G401 (cell line): ENCODE measurements at places on chromosomes 6 and 20. TPM values are rescaled to one million over a fixed set of nuclear protein-coding genes. Genes with fewer than 3 reads are reported as not detected.

COL11A2 gene
- 7.0 and 10.4 TPM in 2 replicates for total RNA-seq

GRCh38 chr6:85468326-85468725 lies 18.4 kb downstream of the NT5E start:
- DNase-seq = no peak

ADAM33 gene
- total RNA-seq = 1.4 TPM in 1 of 2 replicates, not detected in the other

MYB gene
- total RNA-seq = not detected in 2 replicates

GRCh38 chr20:38806855-38807655 lies 1.6 kb downstream of the PPP1R16B start:
- DNase-seq = peak; percentile 70

DNA sequence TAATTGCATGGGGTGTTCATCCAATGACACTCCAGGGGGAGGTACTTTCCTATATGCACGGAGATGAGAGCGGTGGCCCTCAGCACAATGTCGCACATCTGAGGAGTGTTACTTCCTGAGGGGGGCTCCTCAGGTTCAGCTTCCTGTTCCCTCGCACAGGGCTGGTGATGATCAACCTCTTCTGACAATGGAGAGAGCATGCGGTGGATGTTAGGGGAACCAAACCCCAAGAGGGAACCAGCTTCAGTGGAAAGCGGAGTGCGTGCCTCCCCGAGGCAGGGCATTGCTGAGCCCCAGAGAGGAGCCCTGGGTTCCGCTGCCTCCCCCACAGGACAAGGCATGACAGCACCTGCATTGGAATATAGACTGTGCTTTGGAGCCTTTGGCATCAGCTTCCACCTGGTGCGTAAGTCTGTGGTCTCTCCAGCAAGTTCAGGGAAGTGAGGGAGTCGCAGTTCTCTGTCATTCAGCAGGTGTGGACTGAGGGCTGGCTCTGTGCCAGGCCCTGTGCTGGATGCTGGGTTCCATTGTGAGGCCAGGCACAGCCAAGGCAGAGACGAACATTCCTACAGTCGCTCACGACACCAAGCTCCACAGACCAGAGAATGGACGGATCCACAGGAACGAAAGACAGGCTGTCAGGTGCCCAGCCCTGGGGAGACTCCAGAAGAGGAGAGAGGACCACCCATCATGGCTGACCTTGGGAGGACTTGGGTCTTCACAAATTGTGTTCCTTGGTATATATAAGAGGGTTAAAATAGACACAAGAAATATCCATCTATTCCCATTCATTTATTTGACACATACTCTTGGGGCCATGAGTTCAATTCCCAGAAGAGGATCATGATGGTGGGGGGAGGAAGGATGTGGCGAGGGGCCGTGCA lies 3.9 kb upstream of the ZNF831 start:
- DNase-seq = no peak

- DNase-seq = peak; percentile 36
These were observed 839.5 kb upstream of the FLRT3 start for GRCh38 chr20:15176929-15177328.

RIMS4 gene
- total RNA-seq = 8.3 and 10.9 TPM in 2 replicates

- DNase-seq = no peak
These were observed 112.2 kb downstream of the INSM1 start for GRCh38 chr20:20480126-20480525.

PNPLA1 gene
- total RNA-seq = not detected in 2 replicates

DNA sequence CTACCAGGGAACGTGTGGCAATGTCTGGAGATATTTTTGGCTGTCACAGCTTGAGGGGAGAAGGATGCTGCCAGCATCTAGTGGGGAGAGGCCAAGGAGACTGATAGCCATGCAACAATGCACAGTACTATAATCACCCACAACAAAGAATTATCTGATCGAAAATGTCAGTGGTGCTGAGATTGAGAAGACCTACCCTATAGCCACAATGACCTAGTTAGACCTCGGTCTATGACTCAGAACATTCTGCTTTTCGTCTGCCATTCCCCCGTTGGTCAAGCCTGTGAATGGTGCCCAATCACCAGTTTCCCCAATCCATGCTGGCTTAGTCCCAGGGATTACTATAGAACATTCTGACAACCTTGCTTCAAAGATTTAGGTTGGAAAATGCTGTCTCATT lies 93.5 kb downstream of the TMEM200A start:
- DNase-seq = no peak

GRCh38 chr20:44071526-44072111 lies 115.4 kb downstream of the JPH2 start:
- DNase-seq = no peak

FAM209B gene
- total RNA-seq = not detected in 2 replicates

DNA sequence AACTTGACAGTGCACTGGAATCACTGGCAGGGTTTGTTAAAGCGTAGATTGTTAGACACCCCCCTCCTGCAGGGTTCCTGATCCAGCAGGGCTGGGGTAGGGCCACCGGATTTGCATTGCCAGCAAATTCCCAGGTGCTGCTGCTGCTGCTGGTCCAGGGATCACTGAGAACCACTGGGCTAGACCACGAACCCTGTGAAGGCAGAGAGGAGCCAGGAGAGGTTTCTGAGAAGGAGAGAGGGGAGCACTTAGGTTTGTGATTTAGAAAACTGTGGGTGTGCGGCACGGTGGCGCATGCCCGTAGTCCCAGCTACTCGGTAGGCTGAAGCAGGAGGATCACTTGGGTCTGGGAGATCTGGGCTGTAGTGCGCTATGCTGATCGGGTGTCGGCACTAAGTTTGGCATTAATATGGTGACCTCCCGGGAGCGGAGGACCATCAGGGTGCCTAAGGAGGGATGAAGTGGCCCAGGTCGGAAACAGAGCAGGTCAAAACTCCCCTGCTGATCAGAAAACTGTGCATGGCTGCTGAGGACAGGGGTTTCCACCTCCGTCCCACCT lies 53.6 kb upstream of the FAM83D start:
- no peak for DNase-seq

GRCh38 chr6:98984121-98984520 lies 36.4 kb upstream of the FBXL4 start:
- no peak for DNase-seq
